Muscle of leg (tissue), 16 donors: ENCODE measurements at places on chromosomes 12 and 14. TPM values are rescaled to one million over a fixed set of nuclear protein-coding genes. Genes with fewer than 3 reads are reported as not detected.
A peak's percentile ranks its signal among the peaks of the same experiment; 100 is the strongest.

DNA sequence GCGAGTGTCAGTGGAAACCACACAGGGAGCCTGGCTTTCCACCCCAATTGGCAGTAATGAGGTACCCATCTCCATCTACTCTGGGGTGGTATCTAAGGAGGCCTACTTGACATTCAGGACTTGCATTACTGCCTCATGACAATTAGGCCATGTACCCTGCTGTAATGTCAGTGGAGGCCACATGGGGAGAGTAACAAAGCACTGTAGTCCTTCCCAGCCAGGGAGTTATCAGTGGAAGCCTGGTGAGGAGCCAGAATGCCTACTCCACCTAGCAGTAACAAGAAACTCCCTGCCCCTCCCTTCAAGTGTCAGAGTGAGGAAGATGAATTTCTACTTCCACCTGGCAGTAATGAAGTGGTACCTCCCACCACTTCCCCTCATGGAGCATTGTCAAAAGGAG is 12.5 kb downstream of the TIMM9 start:
- DNase-seq, result no peak

DNA sequence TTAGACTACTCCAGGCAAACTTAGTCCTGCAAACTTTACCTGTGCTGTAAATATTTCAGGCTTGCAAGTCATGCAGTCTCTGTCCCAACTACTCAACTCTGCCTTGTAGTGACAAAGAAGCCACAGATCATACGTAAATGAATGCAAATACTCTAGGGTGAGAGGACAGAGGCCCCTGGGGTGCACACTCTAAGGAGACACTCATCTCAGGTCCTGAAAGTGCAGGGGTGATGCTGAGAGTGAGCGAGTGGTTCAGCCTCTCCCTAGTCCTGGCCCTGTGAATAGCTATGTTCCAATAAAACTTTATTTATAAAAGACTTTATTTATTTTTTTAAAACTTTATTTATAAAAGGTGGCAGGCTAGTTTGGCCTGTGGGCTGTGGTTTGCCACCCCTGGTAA is 34.9 kb downstream of the HCAR2 start:
- no peak for DNase-seq

- no peak for DNase-seq
Measured at GRCh38 chr12:12624498-12624992, 12.9 kb downstream of the CREBL2 start.

GRCh38 chr14:24377657-24378056 is 9.7 kb downstream of the NFATC4 start:
- peak; percentile 48 for DNase-seq

DNA sequence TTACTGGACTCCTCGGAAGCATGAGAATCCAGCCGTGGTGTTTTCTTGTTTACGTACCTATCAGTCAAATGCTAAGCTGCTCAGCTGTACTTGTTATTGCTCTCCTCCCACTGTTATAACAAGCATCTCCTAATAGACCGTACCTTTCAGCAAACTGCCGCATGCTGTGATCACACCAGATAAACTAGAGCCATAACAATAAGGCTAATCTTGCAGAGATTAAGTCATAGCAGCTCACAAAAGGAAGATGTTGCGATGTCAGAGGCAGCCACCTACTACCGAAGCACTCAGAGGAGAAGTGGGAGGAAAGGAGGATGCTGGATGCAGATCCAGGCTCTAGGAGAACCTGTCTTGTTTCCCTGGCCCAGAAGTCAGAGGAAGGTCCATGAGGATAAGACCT is 196.0 kb downstream of the GALC start:
- no peak for DNase-seq

The GOLGA5 gene
- 35.9 TPM for polyA plus RNA-seq

The AQP5 gene
- polyA plus RNA-seq, result 0.52 TPM

The AMDHD1 gene
- polyA plus RNA-seq, result 0.09 TPM

The TAS2R9 gene
- polyA plus RNA-seq, result not detected
